ENCODE measurements at places on chromosomes 1 and 21.

DNA sequence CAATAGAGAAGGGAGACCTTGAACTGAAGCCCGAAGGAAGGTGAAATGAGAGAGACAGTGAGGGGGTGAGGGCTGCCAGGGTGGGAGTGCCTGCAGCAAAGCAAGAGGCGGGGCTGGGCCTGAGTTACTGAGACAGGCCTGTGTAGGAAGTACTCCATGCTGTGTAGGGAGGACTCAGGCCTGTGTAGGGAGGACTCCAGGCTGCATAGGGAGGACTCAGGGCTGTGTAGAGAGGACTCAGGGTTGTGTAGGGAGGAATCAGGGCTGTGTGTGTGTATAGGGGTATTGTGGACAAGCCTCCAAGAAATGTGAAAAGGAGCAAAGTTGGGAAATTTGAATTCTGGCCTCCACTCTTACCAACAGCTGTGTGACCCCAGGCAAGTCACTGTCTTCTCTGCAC lies 133.8 kb upstream of the CACNA1E start:
- DNase-seq = no peak

DNA sequence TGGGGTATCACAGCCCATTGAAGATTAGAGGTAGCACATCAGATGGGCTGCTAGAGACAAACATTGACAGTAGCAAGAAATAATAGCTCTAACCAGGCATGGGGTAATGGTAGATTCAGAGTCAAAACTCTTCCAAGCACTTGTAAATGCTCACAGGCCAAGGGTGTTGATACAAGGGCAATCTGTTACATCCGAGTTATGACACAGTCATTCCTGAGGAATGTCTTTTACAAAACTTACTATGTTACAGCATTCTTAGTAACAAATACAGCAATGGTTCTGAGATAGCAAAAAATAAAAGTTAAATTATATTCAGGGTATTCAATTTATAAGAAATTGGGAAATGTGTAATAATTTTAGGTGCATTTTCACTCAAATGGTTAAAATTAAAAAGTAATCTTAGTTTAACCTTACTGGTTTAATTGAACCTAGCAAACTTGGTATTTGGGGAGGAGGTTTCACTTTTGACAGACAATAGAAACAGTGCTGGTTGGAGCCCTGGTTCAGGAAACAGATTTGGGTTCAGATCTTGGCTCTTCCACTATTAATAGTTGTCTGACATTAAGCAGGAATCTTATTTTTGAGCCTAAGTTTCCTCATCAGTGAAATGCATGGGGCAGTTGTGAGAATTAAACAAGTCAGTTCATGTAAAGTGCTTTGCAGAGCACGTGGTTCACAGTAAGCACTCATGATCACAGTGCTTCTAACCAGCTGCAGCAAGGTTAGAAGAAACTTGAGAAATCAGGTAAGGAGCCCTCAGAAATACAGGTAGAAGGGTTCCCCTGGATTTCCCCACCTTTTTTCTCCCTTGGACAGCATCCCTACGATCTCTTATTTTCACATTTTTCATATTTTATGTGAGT lies 4.4 kb downstream of the ST3GAL3 start:
- no peak for DNase-seq

DNA sequence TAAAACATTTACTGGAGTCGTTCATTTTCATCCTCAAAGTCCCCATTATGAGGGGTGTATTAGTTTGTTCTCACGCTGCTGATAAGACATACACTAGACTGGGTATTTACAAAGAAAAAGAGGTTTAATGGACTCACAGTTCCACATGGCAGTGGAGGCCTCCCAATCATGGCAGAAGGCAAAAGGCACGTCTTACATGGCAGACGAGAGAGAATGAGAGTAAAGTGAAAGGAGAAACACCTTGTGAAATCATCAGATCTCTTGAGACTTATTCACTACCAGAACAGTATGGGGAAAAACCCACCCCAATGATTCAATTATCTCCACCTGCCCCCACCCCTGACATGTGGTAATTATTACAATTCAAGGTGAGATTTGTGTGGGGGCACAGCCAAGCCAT lies 830.4 kb upstream of the RGS18 start:
- DNase-seq = no peak

GRCh38 chr21:42338729-42339715 lies 11.8 kb downstream of the TFF2 start:
- no peak for DNase-seq

GRCh38 chr21:34011660-34012059 lies 61.7 kb upstream of the MRPS6 start:
- DNase-seq = no peak

DNA sequence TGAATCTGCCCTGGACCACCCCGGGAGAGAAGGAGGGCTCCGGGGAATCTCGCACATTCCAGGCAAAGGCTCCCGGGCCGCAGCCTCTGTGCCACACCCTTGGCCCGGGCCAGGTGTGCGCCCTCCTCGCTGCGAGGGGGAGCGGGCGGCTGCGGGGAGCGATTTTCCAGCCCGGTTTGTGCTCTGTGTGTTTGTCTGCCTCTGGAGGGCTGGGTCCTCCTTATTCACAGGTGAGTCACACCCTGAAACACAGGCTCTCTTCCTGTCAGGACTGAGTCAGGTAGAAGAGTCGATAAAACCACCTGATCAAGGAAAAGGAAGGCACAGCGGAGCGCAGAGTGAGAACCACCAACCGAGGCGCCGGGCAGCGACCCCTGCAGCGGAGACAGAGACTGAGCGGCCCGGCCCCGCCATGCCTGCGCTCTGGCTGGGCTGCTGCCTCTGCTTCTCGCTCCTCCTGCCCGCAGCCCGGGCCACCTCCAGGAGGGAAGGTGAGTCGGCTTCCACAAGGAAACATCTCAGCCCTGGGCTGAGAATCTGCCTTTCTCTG lies at the start of gene LAMC2:
LAMC2 (plus strand) TSS at position 324 of the 550 bp plus-strand sequence; CDS start at position 413, 89 bp downstream.
- DNase-seq = no peak

DNA sequence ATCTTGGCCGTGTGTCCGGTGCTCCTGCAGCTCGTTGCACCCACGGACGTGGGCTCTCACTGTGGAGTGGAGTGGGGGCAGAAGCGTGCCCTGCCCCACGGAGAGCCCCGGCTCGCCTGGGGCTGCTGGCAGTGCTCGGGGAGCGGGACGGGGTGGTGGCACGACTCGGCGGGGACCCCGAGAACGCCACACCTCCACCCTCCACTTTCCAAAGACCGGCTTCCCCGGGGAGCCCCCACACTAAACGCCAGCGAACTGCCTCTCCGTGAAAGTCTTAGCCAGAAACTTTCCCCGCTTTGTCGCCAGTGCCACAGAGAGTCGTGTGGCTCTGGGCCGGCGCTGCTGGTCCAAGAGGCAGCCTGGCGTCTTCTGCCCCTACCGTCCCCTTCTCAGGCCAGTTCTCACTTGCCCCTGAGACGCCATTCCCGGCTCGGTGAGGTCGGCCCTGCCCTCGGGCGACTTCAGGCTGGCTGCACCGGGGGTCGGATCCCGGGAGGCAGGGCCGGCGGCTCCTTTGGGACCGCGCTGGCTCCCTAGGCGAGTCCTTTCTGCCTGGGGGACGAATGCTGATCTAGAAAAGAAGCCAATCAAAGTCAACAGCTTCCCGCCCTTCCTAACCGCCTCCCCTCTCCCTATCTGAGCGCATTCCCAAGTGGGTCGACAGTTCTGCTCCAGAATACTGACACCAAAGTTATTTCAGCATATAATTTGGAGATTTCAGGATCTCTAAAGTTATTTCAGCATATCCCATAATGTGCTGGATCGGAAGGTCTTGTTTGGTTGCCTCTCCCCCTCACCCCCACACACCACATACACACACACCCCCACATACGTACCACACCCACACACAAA lies 2.6 kb upstream of the SAMD13 start:
- DNase-seq = peak; percentile 56

- no peak for DNase-seq
Observed at GRCh38 chr1:216884614-216885229, 161.5 kb upstream of the ESRRG start.

DNA sequence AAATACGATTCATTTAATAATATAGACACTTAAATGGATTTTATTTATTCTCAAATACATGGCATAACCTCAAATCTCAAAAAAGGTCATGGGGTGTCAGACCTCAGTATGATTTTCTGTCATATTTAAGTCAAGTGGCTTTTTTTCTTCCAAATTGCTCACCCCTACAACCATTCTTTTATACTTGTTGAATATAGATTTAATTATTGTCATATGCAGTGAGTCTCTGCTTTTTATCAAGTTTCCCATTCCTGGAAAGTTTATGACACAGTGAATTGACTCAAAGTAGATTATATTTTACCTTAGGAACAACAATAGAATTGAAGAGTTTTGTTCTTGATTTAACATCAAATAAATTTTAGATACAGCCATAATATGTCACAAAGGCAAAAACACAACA lies 59.5 kb upstream of the IRF2BP2 start:
- no peak for DNase-seq

GRCh38 chr1:156055281-156056048 lies 883 bp downstream of the LAMTOR2 start:
- no peak for DNase-seq

- peak; percentile 10 for DNase-seq
Observed at GRCh38 chr1:6052543-6053205, 7.0 kb downstream of the KCNAB2 start.

DNA sequence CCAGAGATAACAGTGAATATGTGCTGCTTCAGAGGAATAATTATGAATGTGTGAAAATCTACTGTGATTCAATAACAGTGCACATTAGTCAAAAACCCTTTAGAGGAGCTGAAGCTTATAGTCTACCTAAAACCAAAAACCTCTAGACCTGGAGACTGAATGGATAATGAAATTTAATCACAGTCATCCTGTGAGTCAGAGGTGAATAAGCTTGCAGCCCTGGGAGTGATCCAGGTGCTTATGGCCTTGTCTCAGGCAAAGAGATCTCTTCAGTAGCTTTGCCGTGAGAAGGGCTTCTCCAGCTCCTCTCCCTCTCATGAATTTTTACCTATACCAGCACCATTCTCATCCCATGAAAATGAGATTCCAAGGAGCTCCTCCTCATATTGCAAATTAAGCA lies 81.3 kb upstream of the RGS4 start:
- DNase-seq = no peak

DNA sequence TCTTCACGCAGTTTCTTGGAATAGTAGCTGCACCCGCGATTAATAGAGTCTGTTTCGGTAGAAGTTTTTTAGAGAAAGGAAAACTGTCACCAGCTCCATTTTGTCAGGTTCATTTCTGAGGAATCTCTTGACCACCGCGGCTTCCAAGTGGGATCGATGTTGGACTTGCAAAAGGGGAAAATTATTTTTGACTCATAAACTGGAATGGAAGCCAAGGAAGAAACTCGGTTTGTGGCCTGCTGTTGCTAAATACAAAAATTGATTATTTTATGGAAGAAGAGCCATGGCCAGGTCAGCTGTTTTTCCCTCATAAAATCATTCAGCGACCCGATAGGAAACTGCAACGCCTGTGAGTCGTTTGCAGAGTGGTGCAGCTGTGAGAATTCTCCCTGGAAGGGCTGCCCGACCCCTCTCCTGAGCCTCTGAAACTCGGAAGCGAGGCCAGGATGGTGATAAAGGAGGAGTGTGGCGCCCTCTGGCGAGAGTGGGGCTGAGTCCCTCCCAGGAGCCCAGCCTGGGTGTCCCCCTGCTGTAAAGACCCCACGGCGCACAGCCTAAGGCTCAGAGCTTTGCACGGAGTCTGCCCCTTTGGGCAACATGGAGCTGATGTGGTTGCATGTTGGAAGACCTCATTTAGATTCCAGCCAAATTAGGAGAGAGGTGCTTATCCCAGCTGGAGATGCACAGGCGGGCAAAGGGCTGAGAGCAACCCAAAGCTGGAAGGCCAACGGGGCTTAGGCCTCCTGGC lies 83.6 kb upstream of the SLC25A33 start:
- DNase-seq = peak; percentile 74

GRCh38 chr1:169091480-169091941 lies 15.0 kb upstream of the ATP1B1 start:
- no peak for DNase-seq

DNA sequence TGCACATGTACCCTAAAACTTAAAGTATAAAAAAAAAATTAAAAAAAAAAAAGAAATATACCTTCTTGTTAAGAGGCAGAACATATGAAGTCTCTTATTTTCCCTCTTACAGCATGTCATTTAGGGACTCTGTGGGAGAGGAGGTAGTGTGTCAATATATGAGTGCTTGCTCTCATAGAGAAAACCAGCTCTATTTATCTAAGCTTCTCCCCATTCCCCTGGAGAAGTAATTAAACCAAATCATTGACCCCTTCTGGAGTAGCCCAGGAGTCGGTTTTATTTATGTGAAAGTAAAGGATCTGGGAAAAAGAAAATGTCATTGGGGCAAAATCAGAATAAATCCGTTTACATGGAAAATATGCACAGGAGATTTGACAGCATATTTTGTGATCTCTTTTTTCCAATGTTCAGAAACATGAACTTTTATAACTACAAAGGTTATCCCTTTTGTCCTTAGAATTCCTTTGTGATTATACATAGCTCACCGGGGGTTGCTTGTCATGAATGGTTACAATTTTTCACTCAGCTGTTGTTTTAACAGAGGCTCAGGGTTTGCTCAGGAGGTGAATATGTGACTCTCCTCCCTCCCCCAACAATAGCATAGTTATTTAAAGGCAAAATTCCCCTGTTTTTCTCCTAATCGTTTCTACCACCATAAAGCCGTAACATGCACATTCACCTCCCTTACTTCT lies 114.5 kb upstream of the C1orf21 start:
- DNase-seq = no peak

- no peak for DNase-seq
Observed at GRCh38 chr1:174222166-174222949, 63.0 kb downstream of the RABGAP1L start.

DNA sequence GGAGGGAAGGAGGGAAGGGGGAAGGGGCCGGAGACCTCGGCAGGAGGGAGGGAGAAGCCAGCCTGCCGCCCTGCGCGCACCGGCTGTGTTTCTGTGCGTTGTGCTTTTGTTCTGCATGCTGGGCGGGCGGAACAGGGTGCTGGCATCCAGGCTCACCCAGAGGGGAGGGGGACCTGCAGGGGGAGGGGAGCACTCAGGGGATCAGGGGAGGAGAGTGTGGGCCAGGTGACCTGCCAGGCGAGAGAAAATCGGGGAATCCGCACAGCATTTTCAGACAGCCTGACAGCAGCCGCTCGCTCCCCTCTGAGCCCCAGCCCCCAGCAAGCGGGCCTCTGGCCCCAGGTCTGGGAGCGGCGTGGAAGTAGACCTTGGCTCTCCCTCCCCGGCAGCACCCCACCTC lies 54.7 kb downstream of the RIPK4 start:
- DNase-seq = no peak

- no peak for DNase-seq
Observed at GRCh38 chr1:65478379-65479026, 58.0 kb downstream of the LEPR start.

DNA sequence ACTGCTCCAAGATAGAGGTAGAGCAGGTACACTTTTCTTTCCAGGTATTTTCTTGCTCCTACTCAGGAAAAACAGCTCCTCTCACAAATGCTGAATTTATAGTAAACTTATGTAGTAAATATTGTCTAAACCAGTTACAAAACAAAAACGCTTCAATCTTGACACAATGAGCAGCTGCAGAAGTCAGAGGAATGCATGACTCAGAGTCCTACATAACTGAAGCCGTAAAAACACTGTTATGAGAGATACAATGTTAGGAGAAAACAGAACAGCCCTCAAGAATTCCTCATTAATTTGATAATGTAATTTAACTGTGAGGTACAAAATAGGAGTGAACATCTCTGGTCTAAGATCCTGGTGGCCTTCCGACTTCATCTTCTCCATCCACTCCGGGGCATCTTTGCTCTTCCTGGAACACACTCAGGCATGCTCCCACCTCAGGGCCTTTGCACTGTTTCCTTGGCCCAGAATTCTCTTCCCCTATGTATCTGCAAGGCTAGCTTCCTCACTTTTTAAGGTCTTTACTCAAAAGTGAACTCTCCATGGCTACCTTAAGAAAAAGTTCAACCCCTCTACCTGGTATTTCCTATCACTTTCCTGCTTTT lies 138.5 kb downstream of the SLC45A1 start:
- DNase-seq = no peak

GRCh38 chr1:97780884-97781283 lies 139.9 kb downstream of the DPYD start:
- no peak for DNase-seq
